ENCODE measurements at places on chromosomes 2 and 18. TPM values are rescaled to one million over a fixed set of nuclear protein-coding genes. Genes with fewer than 3 reads are reported as not detected.

Gene SEPTIN10
- 56.3 TPM for total RNA-seq

Gene PLEKHB2
- 122 TPM for total RNA-seq

Gene UGT1A5
- not detected for total RNA-seq

Gene MALL
- total RNA-seq, result 1.5 TPM

Gene SCN9A
- total RNA-seq, result 71.1 TPM

Gene TEKT4
- total RNA-seq, result not detected

Gene DIPK1C
- 5.2 TPM for total RNA-seq

Gene NOSTRIN
- 7.1 TPM for total RNA-seq

Gene SCG2
- 81.9 TPM for total RNA-seq

Gene FBXO11
- 210 TPM for total RNA-seq
